ENCODE measurements at places on chromosomes 16 and 17. TPM values are rescaled to one million over a fixed set of nuclear protein-coding genes. Genes with fewer than 3 reads are reported as not detected.

The RND2 gene
- polyA plus RNA-seq = 1.8 TPM

The NPW gene
- polyA plus RNA-seq = 4.4 TPM

GRCh38 chr17:2723997-2724783 is 12.6 kb upstream of the CLUH start:
- peak; percentile 81 for DNase-seq

- no peak for DNase-seq
Observed at GRCh38 chr17:32523017-32523680, 36.4 kb downstream of the CDK5R1 start.

- DNase-seq = peak; percentile 84
Observed at GRCh38 chr17:28552176-28552999, at the start of gene UNC119. TSS of gene UNC119 (minus strand) at chr17:28552624. CDS start at chr17:28552557, 67 bp downstream.

GRCh38 chr16:57711-58110 is 4.1 kb downstream of the SNRNP25 start:
- DNase-seq = no peak

- no peak for DNase-seq
Observed at GRCh38 chr17:82440469-82440981, 10.0 kb downstream of the CYBC1 start.

- DNase-seq = peak; percentile 87
Observed at GRCh38 chr16:19696328-19696727, 21.7 kb downstream of the KNOP1 start.

DNA sequence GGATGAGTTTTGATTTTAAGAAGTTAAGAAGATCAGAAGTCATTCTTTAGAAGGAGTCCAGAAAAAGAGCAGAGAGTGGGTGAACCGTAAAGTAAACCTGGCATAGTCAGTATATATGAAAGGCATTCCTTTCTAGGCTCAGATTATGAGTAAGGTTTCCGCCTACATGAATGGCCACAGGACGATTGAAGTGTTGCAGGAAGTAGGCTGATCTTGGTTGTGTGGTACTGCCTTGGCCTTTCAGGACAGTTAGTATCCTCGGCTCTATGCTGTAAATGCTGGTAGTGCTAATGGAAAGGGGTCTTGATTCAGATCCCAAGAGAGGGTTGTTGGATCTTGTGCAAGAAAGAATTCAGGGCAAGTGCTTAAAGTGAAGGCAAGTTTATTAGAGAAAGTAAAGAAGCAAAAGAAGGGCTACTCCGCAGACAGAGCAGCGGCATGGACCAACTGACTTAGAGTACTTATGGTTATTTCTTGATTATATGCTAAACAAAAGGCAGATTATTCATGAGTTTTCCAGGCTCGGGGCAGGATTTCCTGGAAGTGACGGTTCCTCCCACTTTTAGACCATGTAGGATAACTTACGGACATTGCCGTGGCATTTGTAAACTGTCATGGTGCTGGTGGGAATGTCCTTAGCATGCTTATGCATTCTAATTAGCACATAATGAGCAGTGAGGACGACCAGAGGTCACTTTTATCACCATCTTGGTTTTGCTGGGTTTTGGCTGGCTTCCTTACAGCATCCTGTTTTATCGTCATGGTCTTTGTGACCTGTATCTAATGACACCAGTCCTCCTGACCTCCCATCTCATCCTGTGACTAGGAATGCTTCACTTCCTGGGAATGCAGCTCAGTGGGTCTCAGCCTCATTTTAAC is 164.8 kb downstream of the SNX29 start:
- DNase-seq = no peak

The UBALD2 gene
- 68.4 TPM for polyA plus RNA-seq

GRCh38 chr17:62665599-62665998 is 38.1 kb downstream of the MRC2 start:
- DNase-seq = no peak

DNA sequence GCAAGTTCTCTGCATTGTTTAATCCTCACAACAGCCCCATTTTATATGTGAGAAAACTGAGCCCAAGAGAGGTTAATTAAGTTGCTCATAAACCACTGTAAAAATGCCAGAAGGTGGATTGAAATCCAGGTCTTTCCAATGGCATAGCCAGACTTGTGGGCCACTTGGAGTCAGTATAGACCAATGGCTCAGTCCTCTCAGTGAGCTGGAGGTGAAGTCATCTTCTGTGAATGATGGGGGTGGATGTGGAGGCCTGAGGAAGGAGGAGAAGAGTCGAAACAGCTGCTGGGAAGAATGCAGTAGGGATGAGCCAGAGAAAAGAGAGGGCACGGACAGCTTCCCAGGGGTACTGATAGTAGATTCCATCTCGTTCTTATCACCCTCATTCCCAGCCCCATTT is 213.4 kb downstream of the SOX9 start:
- DNase-seq = no peak

The KRT9 gene
- polyA plus RNA-seq = not detected

GRCh38 chr17:16027708-16028584 is 28.3 kb downstream of the TTC19 start:
- DNase-seq = no peak

GRCh38 chr16:81992859-81993258 is 18.4 kb downstream of the SDR42E1 start:
- DNase-seq = no peak

GRCh38 chr17:68820476-68820824 is 134.7 kb downstream of the ABCA8 start:
- DNase-seq = no peak

DNA sequence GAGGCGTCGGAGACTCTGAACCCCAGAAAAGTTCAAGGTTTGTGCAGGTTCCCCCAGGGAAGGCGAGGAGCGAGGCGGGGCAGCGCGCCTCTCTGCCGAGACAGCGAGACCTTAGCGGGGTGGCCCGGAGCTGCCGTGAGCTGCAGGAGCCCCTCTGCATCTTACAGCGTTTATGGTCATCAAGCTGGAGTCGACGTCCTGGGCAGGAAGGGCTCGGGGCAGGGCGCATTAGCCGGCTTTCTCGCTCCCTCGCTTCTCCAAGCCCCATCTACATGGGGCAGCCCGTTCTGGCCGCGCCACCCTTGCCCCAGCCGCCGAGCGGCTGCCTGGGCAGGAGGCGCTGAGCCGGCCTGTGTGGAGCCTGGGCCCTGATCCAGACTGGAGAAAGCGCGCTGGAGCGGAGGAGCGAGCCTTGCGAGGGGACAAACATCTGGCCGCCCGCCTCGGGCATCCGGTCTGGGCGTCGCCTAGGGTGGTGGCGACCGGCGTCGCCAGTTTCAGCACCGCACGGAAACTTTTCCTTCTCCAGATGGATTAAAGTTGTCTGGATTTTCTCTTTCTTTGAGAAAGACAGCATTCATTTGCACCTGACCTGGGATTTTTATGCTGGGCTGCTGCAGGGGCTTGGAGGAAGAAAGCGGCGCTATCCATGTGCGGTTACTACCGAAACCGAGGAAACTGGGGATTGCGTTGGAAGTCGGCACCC is 750 bp downstream of the TMEM132E start:
- DNase-seq = no peak

GRCh38 chr16:79417601-79418008 is 182.9 kb downstream of the MAF start:
- DNase-seq = no peak

DNA sequence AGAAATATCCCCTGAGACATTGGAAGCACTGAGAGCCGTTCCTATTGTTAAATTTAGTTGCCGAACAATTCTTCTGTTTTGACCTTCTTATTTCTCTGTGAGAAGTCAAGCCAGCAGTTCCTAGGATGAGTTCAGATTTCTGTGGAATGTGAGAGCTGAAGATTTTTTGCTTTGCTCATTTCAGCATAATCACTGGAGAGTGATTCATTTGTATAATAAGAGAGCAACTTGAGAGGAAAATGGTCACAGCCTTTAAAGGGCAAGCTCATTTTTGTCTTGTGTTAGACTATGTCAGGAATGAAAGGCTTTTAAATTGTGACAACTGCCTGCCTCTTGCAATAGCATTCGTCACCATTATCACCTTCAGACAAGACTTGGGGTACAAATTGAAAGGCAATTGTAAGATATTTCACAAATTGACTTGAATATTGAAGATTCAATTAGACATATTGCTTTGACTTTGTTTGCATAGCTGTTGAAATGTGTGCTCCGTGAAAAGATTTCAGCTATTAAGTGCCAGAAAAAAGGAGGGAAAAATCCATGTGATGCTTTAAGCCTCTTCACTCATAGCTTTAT is 900.0 kb upstream of the GOT2 start:
- no peak for DNase-seq

- no peak for DNase-seq
Observed at GRCh38 chr17:14760212-14760611, 459.3 kb downstream of the HS3ST3B1 start.

DNA sequence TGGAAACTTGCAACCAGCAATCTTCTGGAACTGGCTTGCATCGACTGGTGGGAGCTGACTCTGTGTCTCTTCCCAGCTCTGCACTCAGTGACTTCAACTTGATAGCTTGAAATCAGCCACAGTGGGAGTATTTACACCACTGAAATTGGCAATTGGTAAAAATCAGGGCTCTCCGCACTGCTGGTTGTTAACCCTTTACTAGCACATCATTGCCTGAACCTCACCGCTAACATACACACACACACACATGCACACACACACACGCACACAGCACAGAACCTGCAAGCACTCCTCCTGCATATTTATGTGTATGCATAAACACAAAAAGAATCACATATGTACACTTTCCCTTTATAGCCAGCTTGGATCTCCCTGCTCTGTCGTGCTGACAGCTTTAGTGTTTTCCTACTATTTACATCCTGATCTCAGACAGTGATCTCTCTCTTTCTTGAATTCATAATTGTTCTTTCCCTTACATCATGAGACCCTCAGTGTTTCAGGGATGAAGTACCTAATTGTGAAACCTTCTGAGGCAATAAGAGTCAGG is 7.9 kb upstream of the TMIGD1 start:
- no peak for DNase-seq

DNA sequence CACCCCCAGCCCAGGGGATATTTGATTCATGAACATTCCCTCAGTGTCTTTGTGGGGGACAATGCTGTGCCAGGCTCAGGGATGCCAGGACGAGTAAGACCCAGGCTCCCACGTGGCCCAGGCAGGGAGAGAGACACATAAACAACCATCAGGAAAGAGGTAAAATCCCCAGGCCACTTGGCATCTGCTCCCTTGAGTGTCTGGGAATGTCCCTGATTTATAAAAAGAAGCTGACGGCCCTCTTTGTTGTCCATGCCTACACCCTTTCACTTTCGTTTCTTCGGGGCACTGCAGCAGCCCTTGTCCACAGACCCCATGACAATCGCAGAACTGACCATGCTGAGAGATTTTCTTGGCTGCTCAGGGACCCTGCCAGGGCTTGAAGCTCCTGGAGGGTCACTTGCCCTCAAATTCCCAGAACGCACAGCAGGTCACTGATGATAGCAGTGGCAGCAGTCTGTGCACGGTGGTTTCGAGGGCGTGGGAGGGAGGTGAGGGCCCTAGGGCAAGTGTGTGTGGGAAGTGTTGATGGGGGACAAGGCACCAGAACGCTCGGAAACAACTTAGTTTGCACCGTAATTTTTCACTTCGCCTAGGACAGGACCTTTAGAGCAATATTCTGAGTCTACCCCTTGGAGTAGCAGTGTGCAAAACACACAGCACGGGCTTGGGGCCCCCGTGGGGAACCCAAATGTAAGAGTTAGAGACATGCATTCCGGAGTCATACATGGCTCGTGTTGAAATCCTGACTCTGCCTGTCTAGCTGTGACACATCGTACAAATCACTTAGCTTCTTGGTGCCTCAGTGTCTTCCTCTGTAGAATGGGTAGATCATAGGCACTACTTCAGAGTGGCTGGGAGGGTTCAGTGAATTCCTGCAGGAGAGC is 4.7 kb downstream of the NOD2 start:
- no peak for DNase-seq

GRCh38 chr17:55340176-55340575 is 75.4 kb downstream of the HLF start:
- no peak for DNase-seq

- peak; percentile 88 for DNase-seq
Observed at GRCh38 chr16:85974428-85975375, 75.7 kb downstream of the IRF8 start.

DNA sequence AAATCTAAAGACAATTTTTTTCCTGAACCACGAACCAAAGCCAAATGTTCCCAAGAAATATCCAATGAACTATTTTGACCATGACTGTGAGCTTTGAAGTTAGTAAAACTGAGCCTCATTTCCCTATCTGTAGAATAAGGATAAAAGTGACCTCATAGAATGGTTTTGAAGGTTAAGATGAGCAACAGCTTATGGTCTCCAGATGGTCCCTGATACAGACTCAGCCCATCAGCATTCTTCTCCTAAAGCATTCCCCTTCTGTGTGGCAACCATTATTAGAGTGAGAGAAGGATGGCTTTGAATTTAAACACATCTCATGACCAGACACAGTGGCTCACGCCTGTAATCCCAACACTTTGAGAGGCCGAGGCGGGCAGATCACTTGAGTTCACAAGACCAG is 70.1 kb downstream of the COPRS start:
- DNase-seq = no peak

DNA sequence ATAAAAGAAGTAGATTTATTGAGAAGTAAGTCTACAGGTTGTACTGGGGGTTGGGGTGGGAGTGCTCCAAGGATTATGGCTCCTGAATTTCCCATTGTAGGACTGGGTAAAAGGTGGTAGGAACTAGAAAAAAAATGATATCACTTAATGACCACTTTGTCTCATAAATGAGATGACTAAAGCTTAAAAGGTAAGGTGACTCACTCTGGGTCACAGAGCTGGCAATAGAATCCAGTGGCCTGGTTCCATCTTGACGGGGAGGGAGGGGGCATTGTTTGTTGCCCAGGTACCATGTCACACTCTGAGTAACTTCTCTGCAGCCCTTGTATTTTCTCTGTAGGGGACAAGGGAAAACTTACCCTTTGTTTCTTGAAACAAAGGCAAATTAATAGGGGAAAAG is 126.1 kb downstream of the PITPNC1 start:
- DNase-seq = no peak

DNA sequence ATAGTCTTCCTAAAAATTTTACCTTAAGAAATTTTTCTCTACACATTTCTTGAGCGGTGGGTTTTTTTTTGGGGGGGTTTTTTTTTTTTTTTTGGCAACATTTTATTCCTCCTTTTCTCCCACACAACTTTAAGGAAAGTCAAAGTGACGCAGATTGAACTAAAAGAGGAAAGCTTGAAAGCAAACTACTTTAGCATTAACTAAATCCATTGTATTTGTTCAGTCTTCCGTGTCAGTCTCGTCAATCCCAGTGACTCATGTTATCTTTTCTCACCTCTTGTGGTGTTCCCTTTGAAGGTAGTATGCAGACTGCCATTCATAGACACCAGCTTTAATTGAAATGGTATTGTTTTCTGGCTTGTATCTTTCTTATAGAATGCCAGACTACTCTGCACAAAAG is 39.3 kb downstream of the TADA2A start:
- DNase-seq = no peak

The CAPN15 gene
- polyA plus RNA-seq = 45.6 TPM

- DNase-seq = peak; percentile 68
Observed at GRCh38 chr17:5241861-5242671, 7.4 kb upstream of the SCIMP start.

DNA sequence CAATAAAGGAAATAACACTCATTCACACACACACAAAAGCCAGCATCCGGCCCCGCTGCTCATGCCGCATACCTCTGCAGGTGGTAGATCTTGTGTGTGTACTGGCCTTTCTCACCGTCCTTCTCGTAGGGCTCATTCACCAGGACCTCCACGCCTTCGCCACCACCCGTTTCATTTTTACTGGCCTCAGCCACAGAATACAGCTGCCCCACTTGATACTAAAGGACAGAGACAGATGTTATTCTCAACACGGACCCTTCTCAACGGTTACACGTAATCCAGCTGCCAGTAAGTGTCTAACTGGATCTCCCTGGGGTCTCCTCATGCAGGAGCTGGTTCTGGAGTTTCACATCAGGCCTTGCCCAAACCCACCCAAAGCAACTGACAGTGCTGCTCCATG is 9.7 kb downstream of the PITPNA start:
- no peak for DNase-seq

The TBC1D3 gene
- polyA plus RNA-seq = not detected

The AGRP gene
- 0.13 TPM for polyA plus RNA-seq
